Activated CD4-positive, alpha-beta memory T cell treated with anti-CD3 and anti-CD28 coated beads, Interleukin-2, amount 10 ng/mL, durations not matched to agents 7 days and 5 days (primary cell): ENCODE measurements at places on chromosomes 2 and 18.
A peak's percentile ranks its signal among the peaks of the same experiment; 100 is the strongest.

- peak; percentile 27 for DNase-seq
Observed at GRCh38 chr2:240705204-240705791, 13.6 kb downstream of the AQP12A start.

GRCh38 chr2:216006164-216006663 is 7.1 kb downstream of the MREG start:
- peak; percentile 65 for DNase-seq

- DNase-seq = no peak
Observed at GRCh38 chr2:71043531-71044407, 24.7 kb upstream of the NAGK start.

DNA sequence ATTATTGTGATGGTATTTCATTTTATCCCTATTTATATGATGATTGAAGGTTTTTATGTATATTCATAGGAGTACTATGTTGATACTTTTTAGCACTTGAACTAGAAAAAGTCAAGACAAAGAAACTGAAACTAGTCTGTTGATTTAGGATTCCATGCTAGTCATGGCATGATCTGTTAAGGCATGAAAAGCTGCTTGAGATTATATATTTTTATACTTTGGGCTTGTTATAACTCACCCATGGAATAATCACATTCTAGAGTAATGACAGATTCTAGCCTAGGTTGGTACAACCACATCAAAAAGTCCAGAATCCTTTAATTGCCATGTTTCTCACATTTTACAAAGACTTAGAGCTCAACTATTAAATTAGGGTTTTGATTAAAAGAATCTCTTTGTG is 472.6 kb upstream of the CELF4 start:
- DNase-seq = no peak

- DNase-seq = no peak
Observed at GRCh38 chr18:59657012-59657411, 40.2 kb downstream of the CCBE1 start.

DNA sequence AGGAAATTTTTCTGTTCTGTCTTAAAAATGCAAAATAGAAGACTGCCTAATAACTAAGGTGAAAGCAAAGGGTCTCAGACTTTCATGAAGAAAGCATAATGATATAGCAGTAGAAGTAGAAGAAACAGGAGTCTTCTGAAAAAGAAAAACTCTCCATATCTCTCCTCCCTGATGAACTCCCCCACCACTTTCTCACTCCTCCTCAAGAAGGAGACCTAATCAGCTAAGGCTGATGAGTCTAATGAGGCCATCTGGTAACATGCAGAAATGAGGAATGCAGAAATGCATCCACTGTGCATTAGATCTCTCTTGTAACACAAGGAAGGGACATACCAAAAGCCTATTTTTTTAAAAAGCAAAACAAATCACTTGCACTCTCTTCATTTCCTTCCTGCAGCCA is 273.7 kb upstream of the UBE2E3 start:
- DNase-seq = no peak

GRCh38 chr2:46298522-46299353 is 1.5 kb downstream of the EPAS1 start:
- peak; percentile 33 for DNase-seq

- peak; percentile 65 for DNase-seq
Observed at GRCh38 chr2:854460-854859, 96.2 kb upstream of the SNTG2 start.

DNA sequence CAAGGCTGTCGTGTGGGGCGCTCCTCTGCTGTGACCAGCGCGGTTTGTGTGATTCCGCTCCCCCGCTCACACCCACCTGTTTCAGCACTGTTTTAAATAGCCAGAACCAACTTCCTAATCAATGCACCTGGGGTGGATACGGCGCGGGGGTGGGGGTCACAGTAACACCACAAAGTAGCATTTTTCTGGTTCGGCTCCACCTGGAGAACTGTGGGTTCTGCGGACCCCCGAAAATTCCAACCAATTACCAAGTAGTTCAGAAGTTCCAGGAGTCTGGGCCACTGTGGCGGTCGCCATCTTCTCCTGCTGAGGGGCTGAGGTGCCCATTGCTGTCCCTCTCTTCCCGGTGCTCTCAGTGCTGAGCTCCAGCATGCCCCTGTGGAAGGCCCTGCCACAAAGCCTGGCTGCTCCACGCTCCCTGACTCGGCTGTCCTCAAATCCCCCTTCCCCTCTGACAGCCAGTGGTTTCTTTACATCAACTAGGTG is 79.4 kb downstream of the GFPT1 start:
- DNase-seq = no peak

GRCh38 chr18:23300231-23300805 is 152.8 kb upstream of the RIOK3 start:
- DNase-seq = no peak

DNA sequence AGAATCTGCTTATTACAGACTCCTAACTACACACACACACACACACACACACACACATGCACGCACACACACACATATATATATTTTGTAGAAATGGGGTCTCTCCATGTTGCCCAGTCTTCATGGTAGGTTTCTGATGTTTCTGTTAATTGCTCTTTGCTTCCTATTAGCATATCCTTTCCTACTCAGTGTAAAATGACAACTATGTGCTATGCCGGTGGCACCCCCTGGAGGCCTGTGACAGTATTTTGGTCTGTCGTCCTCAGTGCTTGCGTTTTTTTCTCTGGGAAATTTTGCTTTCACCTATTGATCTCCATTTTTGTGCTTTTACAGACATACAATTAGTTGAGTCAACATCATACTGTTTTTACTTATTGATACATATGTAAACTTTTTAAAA is 322.1 kb downstream of the LRRTM1 start:
- no peak for DNase-seq

DNA sequence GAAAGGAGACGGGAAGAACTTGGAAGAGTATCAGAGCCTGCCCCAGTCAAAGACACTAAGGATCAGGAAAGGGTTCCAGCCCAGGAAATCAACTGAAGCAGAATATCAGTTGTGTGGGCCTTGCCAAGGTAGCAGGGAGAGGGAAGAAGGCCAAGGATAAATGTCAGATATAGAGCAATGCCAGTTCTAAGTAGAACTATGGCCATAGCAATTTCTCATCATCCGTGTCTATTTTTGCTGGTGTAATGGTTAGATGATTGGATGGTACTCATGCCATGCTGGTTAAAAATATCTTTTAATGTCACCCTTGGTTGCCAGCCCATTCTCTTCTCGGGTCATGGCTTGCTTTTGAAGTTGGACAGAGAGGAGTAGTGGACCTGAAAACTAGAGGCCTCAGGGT is 41.9 kb downstream of the MAIP1 start:
- DNase-seq = no peak

- DNase-seq = no peak
Observed at GRCh38 chr2:179051250-179051649, 1.3 kb upstream of the CCDC141 start.
